KBM-7 (cell line): ENCODE measurements at places on chromosomes 16 and 17.
A peak's percentile ranks its signal among the peaks of the same experiment; 100 is the strongest.

DNA sequence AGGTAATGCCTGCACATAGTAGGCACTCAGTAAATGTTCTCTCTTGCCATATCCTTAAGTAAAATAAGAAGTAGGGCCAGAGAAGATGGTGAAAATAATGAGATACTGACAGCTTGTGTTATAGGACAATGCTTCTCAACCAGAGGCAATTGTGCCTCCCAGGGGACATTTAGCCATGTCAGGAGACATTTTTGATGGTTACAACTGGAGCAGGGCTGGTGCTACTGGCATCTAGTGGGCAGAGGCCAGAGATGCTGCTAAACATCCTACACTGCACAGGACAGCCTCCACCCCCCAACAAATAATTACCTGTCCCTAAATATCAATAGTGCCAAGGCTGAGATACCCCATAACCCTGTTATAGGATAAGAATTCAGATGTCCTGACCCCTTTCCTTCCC, 1.7 kb downstream of the RAD51D start:
- peak; percentile 26 for DNase-seq

DNA sequence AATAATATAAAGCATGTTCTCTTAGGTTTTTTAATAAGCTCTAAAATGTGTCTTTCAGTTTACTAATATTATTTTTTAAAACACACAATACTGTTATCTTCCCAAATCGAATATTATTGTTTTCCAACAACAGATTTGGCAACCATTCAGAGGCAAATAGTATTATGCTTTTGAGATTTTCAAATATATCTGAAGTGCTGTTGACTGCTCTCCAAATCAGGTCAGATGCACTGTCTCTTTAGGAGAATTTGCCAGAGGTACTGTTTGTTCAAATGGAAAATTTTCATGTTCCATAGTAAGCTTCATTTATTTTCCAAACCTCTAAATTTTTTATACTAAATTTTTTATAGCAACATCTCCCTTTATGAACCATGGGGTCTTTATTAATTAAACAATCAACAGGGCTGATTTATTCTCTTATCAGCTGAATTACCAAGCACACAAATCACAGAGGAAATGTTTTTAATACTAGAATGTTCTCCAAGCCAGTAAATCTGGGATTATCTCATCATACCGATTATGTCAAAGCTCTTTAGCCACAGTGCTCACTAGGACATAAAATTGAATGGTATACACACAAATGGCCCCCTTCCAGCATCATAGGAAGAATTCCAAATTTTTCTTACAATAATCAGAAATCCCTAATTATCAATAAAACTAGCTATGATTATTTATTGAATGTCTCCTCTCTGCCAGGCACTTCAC, 108.8 kb upstream of the HLF start:
- no peak for DNase-seq

DNA sequence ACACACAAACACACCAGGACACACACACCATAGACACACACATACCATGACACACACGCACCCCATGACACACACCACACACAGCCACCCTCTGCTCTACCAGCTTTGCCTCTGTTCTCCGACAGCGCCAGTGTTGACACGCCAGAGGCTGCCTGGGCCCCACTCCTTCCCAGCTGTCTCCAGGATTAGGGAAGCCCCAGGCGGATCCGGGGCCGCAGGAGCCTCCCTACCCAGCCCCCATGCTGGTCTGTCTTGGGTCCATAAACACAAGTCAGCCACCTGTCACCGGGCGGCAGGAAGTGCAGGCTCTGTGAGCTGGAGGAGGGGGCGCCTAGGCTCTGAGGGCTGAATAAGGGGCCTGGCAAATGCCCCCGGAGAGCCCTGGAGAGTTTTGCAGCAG, 10.5 kb downstream of the TBC1D16 start:
- peak; percentile 20 for DNase-seq

GRCh38 chr17:1568950-1569810, 6.6 kb upstream of the PITPNA start:
- no peak for DNase-seq

DNA sequence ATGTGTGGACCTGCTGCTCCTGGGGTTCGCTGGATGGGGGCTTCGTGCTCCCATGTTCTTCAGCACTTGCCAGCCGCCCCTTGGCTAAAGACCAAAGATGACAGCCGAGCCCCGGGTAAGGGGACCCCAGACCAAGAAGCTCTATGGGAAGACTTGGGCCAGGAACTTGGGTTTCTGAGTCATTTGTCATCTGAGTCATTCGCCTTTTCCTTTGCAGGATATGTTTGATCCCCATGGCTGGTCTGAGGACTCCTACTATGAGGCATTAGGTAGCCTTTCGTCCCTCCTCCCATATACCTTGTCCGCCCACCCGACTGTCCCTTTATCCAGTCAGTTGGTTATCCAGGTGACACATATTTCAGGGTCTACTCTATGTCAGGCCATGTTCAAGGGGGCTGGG, 17.7 kb upstream of the ITGB4 start:
- DNase-seq, result no peak

- DNase-seq, result no peak
These were observed 7.8 kb upstream of the MXRA7 start for GRCh38 chr17:76718516-76718915.

DNA sequence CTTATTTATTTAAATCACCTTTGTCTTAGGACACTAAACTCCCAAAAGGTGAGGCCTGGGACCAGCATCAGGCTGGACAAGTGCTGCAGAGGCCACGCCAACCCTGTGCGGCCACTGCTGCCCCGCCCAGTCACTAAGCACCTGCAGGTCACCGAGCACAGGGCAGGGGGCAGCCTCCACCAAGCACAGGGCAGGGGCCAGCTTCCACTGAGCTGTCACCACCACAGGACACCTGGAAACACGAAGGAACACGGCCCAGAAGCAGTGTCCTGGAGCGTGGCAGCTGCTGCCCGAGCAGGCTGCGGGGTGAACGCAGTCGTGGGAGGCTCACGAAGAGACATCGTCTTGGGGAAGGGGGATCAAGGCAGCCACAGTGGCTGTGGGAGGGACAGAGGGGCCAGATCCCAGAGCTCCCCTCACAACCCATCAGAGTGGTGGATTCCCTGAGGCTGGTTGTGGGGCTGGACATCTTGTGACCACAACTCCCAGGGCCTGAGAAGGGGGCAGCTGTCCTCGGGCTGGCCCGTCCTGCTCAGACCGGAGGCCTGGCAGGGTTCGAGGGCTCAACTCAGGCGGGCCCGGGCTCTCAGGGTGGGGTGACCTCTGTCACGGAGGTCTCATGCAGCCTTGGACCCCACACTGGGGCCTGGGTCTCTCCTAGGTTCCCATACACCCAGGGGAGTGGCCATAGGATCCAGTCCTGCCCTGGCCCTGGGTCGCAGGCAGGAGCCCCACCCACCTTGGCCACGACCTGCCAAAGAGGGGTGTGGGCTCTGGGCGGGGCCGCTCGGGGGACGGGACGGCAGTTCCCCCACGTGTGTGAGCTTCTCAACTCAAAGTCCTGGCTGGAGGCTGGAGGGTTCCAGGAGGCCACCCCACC, 18.7 kb downstream of the RAB40B start:
- DNase-seq, result no peak

GRCh38 chr17:45117848-45118646, 14.3 kb downstream of the PLCD3 start:
- no peak for DNase-seq

DNA sequence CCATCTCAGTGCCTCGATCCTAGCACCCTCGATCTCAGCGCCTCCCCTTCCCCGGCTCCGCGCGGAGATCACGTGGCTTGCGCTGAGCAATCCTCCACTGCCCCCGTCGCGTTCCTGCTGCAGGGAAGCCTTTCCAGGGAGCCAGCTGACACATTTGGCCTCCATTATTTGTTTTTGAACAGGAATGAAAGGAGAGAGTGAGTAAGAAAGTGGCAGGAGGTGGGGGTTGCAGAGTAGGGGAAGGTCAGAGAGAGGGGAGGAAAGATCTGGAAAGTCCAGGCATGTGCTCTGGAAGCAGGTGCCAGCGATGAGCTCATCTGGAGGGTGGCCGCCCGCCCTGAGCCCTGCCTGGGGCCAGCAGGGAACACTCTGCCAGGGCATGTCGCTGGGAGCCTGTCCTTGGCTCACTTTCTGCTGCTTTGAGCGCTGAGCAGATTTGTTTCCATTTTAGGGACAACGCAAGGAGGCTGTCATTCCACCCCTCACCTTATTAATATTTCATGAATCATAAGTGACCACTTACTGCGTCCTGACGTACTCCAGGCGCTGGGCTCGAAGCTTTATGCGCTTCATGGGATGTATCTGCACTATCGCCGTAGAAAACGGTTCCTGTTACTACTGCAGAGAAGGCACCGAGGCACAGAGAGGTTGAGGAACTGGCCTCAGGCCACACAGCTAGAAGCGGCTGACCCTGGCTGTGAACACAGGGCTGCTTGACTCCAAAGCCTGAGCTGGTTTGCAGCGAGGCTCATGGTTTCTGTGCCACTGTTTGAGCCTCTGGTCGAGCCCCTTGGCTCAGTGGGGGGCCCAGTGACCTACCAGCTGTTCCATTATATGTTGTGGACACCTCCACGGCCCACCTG, 283.1 kb downstream of the SEC14L1 start:
- DNase-seq, result no peak

DNA sequence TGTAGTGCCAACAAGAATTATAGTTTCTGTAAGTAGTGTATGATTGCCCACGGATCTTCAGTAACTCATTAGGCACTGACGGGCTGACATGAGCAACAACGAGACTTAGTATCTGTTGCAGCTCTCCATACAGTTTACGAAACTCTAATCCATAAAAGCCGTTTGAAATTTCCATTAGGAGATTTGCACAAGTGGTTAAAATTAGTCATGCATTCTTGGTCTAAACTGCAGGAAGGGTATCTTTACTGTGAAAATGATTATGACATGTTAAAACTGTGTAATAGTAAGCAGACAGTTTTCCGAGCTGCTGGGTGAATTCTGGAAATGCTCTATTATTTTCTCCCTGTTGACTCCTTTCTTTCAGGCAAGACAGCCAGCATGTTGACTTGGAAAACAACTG, 605.0 kb downstream of the WWOX start:
- no peak for DNase-seq
